A549 treated with CORT108297 at 1 μM for 4 hours (cell line): ENCODE measurements at places on chromosomes 7 and 10. TPM values are rescaled to one million over a fixed set of nuclear protein-coding genes. Genes with fewer than 3 reads are reported as not detected.

The P4HA1 gene
- 19.0 to 33.1 TPM (median 22.2 TPM) in 5 replicates for total RNA-seq

The STEAP4 gene
- 0.03 TPM in 1 of 5 replicates, not detected in the others for total RNA-seq

The TMEM184A gene
- total RNA-seq: 10.0 to 15.2 TPM (median 14.8 TPM) in 5 replicates

The LDB3 gene
- total RNA-seq: 0.03 to 0.06 TPM (median 0.04 TPM) in 4 of 5 replicates, not detected in the other

The IDI2 gene
- total RNA-seq: 0.06 TPM in 1 of 5 replicates, not detected in the others

The SPDYE6 gene
- total RNA-seq: not detected in 5 replicates

The AOAH gene
- 0.10 TPM in 1 of 5 replicates, not detected in the others for total RNA-seq

The DDC gene
- total RNA-seq: 0.58 to 1.9 TPM (median 1.1 TPM) in 5 replicates

The APBB1IP gene
- 8.7 to 9.4 TPM (median 9.1 TPM) in 5 replicates for total RNA-seq

The BTAF1 gene
- total RNA-seq: 10.3 to 14.2 TPM (median 13.2 TPM) in 5 replicates

The STEAP1B gene
- total RNA-seq: 0.08 to 0.20 TPM (median 0.13 TPM) in 5 replicates

The CTNNA3 gene
- not detected in 5 replicates for total RNA-seq

The DNAJB9 gene
- 9.3 to 11.7 TPM (median 10.9 TPM) in 5 replicates for total RNA-seq

The RELN gene
- 0.01 to 0.14 TPM (median 0.07 TPM) in 4 of 5 replicates, not detected in the other for total RNA-seq

The FAM25A gene
- total RNA-seq: 0.56 TPM in 1 of 5 replicates, not detected in the others

The MARVELD1 gene
- total RNA-seq: 38.2 to 49.0 TPM (median 42.4 TPM) in 5 replicates

The OPN4 gene
- not detected in 5 replicates for total RNA-seq

The SFTPA1 gene
- not detected in 5 replicates for total RNA-seq

The FAM25C gene
- total RNA-seq: 0.53 to 3.3 TPM (median 1.4 TPM) in 4 of 5 replicates, not detected in the other

The ZNF33B gene
- 5.5 to 9.4 TPM (median 6.6 TPM) in 5 replicates for total RNA-seq

The GIMAP8 gene
- not detected in 5 replicates for total RNA-seq
